ENCODE measurements at places on chromosomes 3 and 15. TPM values are rescaled to one million over a fixed set of nuclear protein-coding genes. Genes with fewer than 3 reads are reported as not detected.
A peak's percentile ranks its signal among the peaks of the same experiment; 100 is the strongest.

DNA sequence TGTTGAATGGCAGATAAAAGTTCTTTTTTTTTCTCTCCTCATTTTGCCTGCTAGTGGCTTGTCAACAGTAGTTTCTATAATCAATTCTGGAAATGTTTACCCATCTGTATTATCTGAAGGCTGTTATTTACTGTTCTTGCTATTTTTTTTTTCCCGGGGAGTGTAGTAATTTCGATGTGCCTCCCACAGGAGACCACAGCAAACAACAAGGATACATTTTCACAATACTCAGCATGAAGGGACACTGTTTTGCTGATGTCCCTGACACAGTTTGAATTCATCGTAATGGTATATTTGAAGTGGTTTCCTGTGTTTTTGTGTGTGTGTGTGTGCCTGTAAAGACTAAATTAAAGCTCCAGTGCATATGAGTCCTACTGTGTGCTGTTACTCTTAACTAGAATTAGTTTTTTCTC lies 92.1 kb upstream of the ICE2 start:
- H3K4me1 ChIP-seq: peaks cover 5% of the 10 kb centered on the region
- H3K27ac ChIP-seq: no peak overlapping the region
- no peaks in the 10 kb centered on the region for H3K27me3 ChIP-seq

Gene UBL7
- total RNA-seq: 72.5 TPM

DNA sequence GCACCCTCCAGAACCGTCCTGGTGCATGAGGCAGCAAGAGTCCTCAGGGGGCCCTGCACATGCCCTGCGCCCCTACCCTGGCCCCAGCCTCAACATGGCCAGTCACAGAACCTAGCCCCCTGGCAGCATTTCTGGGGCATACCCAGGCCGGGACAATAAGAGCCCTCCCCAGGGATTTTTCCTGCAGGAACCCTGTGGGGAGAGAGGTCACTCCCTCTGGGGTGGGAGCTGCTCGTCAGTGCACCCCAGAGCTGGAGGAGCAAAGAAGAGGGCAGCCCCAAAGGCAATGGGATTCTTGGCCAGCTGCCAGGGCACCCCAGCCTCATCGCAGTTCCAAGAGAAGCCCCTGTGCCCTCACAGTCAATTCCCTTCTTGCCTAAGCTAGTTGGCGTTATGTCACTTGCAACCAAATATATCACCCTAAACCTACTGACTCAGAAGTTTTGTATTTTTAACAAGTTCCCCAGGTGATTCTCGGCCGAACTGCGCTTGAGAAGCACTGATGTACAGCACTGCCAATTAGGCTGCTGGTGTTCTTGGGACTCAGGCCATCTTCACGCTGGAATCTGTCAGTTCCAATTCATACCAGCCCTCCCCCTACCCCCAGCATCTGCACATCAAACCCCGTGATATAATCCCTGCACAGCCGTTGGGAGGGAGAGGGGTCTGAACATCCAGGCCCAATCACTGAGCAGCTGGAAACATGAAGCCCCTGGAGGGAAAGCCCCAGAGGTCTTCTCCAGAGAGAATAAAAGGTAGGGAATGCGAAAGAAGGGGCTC lies 87.5 kb upstream of the PRR20G start:
- no peak overlapping the region for H3K27ac ChIP-seq
- H3K4me1 ChIP-seq: no peaks in the 10 kb centered on the region
- no peaks in the 10 kb centered on the region for H3K27me3 ChIP-seq
- no peak overlapping the region for H3K4me3 ChIP-seq

Gene MUC13
- total RNA-seq: not detected

GRCh38 chr3:14413381-14414071 lies 11.1 kb downstream of the SLC6A6 start:
- no peak overlapping the region for H3K4me3 ChIP-seq
- H3K36me3 ChIP-seq: no peaks in the 10 kb centered on the region
- no peak for DNase-seq
- H3K4me1 ChIP-seq: no peaks in the 10 kb centered on the region

DNA sequence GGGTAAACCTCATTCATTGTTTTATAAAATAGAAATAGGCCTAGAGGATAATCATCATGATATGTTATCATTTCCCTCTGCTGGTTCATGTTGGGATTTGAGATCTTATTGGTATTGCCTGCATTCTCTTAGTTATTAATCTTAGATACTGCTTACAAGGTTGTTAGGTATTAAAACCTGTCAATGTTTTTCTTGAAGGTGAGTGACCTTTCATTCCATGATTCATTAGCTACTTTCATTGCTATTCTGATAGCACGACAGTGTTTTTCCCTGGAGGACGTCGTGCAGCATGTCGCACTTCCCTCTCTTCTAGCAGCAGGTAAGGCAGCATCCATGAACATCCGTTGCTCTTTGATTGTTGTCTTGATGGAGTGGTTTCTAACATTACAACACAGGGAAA lies 17.1 kb downstream of the P2RY12 start:
- H3K4me1 ChIP-seq: no peaks in the 10 kb centered on the region
- H3K27me3 ChIP-seq: no peaks in the 10 kb centered on the region
- no peak for DNase-seq
- no peak overlapping the region for H3K27ac ChIP-seq

DNA sequence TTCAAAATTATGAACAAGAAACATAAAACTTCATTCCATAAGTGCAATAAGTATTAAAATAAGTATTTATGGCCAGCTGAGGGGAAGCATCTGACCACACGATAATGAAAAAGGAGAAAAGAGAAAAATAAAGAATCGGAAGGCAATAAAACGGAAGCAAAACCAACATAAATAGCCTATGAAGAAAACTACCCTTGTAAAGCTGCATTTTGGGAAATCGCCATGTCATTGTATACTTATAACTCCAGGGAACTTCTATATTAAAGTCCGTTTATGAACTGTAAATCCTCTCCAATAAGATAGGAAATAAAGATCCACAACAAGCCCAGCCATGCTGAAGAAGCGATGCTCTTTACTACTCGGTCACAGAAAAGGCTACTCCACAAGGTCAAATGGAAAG lies 47.7 kb downstream of the MORC1 start:
- no peak for DNase-seq
- H3K4me1 ChIP-seq: no peaks in the 10 kb centered on the region
- no peaks in the 10 kb centered on the region for H3K36me3 ChIP-seq
- no peak overlapping the region for H3K27ac ChIP-seq
- H3K27me3 ChIP-seq: no peaks in the 10 kb centered on the region
- H3K4me3 ChIP-seq: no peak overlapping the region

- no peaks in the 10 kb centered on the region for H3K36me3 ChIP-seq
- H3K27ac ChIP-seq: no peak overlapping the region
- H3K27me3 ChIP-seq: no peaks in the 10 kb centered on the region
- no peaks in the 10 kb centered on the region for H3K4me1 ChIP-seq
- H3K4me3 ChIP-seq: no peak overlapping the region
- no peak for DNase-seq
Observed at GRCh38 chr3:159994182-159994581, 5.5 kb downstream of the IL12A start.

GRCh38 chr3:49035281-49035680 lies 6.1 kb upstream of the IMPDH2 start:
- no peak for DNase-seq
- H3K27me3 ChIP-seq: no peaks in the 10 kb centered on the region

- DNase-seq: peak; percentile 24
- H3K27ac ChIP-seq: peak overlapping the region; percentile 58
- no peaks in the 10 kb centered on the region for H3K27me3 ChIP-seq
- no peak overlapping the region for H3K4me3 ChIP-seq
- H3K4me1 ChIP-seq: peaks cover 14% of the 10 kb centered on the region
Observed at GRCh38 chr3:119637679-119638477, 22.5 kb downstream of the POPDC2 start.

- no peaks in the 10 kb centered on the region for H3K27me3 ChIP-seq
- DNase-seq: no peak
- H3K4me1 ChIP-seq: no peaks in the 10 kb centered on the region
- H3K4me3 ChIP-seq: no peak overlapping the region
- no peaks in the 10 kb centered on the region for H3K36me3 ChIP-seq
Observed at GRCh38 chr3:79885407-79885806, 117.6 kb upstream of the ROBO1 start.

- H3K4me3 ChIP-seq: no peak overlapping the region
- no peaks in the 10 kb centered on the region for H3K4me1 ChIP-seq
- no peaks in the 10 kb centered on the region for H3K27me3 ChIP-seq
- H3K36me3 ChIP-seq: no peaks in the 10 kb centered on the region
- H3K27ac ChIP-seq: no peak overlapping the region
- DNase-seq: no peak
Observed at GRCh38 chr3:22542311-22542710, 660.8 kb upstream of the UBE2E2 start.

DNA sequence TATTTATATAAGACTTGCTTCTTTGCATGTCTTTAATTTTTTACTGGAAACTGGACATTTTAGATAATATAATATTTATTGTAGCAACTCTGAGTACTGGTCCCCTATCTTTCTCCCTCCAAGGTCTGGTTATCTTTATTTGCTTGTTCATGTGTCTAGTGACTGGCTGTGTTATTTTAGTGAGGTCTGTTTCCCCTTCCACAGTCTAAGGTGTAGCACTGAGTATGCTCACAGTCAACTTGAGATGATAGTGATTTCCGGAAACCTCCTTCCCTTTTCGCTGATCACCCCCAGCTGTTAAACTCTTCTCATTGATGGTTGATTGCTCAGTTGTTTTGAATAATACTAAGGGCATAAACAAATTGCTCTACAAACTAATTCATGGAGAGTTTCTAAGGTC lies 37.0 kb downstream of the PCNP start:
- H3K4me1 ChIP-seq: no peaks in the 10 kb centered on the region
- no peak overlapping the region for H3K27ac ChIP-seq
- no peaks in the 10 kb centered on the region for H3K36me3 ChIP-seq
- no peaks in the 10 kb centered on the region for H3K27me3 ChIP-seq

DNA sequence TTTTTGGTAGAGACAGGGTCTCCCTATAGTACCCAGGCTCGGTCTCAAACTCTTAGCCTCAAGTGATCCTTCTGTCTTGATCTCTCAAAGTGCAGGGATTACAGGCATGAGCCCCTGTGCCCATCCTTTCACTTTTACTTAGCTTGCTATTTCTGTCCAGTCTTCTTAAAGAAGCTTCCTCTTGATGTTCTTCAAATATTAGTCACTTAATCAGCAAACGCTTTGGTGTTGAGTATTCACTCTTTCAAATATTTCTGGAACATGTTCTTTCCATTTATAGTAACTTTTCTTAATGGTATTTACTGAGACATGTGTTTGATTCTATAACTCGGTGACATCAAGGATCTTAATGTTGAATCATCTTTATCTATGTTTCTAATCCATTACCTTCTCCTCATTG lies 122.1 kb downstream of the CNTN6 start:
- no peaks in the 10 kb centered on the region for H3K36me3 ChIP-seq
- H3K27me3 ChIP-seq: no peaks in the 10 kb centered on the region
- H3K4me1 ChIP-seq: no peaks in the 10 kb centered on the region
- DNase-seq: no peak

- no peak overlapping the region for H3K27ac ChIP-seq
- no peaks in the 10 kb centered on the region for H3K27me3 ChIP-seq
- H3K4me3 ChIP-seq: no peak overlapping the region
- H3K4me1 ChIP-seq: no peaks in the 10 kb centered on the region
- DNase-seq: no peak
- H3K36me3 ChIP-seq: no peaks in the 10 kb centered on the region
Observed at GRCh38 chr15:28026764-28027713, 72.1 kb downstream of the OCA2 start.

Gene CASR
- not detected for total RNA-seq

Gene HYAL1
- not detected for total RNA-seq

Gene SLC28A2
- not detected for total RNA-seq

DNA sequence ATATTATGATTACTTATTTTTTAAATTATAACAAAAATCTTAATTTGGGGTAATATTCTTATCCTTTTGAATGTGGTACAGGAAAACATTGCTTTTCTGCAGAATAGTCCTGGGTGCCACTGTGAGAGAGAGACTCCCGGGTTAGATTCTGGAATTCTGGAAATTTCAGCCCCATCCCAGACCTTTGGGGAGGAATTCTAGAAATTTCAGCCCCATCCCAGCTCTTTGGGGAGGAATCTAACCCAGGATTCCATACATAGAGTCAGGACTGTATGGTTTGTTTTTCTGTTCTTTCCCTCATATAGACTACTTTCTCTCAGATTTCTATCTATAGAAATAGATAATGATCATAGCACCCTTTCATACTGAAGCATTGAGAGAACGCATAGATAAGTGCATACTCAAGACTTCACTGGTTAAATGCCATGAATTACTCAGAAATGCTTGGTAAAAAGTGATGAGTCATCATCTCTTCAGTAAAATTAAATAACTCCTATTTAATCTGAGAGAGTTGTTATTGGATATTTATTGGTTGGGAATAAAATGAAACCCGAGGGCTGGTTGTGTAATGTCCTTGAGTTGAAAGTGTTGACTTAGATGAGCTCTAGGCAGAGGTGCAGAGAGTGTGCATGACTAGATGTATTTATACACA lies 8.3 kb downstream of the EIF2AK4 start:
- no peaks in the 10 kb centered on the region for H3K27me3 ChIP-seq
- peaks cover 46% of the 10 kb centered on the region for H3K36me3 ChIP-seq
- no peak overlapping the region for H3K27ac ChIP-seq
- no peak overlapping the region for H3K4me3 ChIP-seq

DNA sequence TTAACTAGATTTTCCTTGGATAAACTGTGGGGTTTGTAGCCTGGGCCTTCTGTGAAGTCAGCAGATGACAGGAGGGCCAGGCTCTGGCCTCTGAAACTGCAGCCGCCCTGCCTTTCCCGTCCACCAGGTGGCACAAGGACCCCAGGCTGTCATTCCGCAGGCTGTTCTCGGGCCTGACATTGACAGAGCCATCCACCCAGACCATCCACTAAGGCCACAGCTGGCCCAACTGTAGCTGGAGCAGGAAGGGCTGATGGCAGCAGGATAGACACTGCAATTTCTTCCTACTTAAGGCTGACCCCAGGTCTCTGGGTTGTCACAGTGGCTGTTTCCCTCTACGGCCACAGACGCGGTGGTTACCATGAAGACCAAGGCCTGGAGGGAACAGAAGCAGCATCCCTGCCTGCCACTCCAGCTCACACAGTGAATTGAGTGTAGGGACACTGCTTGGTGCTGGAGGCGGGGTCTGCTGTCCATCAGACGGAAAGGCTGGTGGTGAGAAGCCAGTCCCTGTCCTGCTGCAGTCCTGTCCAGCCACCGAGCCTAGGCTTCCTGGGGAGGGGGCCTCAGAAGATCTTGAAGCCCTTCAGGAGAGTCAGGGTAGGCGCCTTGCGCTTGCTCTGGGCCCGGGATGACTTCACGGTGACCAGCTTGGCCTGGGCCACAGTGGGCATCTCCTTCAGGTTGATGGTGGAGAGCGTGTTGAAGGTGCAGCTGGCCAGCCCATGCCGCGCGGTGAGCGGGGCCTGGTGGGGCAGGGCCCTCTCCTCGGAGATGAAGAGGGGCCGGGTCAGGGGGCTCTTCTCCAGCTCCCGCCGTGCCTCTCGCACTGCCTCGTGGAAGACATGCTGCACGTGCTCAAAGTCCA lies 9.4 kb downstream of the SLC51B start:
- H3K4me1 ChIP-seq: peaks cover 4% of the 10 kb centered on the region
- H3K27me3 ChIP-seq: no peaks in the 10 kb centered on the region
- no peaks in the 10 kb centered on the region for H3K36me3 ChIP-seq

DNA sequence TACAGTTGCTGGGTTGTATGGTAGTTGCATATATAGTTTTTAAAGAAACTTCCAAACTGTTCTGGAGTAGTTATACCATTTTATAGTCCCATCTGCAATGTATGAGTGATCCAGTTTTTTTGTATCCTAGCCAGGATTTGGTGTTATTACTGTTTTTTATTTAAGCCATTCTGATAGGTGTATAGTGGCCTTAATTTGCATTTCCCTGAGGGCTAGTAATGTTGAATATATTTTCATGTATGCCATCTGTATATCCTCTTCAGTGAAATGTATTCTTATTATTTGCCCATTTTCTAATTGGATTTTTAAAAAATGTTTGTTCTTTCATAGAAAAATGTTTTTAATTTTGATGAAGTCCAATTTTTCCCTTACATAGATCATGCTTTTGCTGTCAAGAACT lies 29.2 kb downstream of the PXK start:
- no peaks in the 10 kb centered on the region for H3K36me3 ChIP-seq
- H3K4me3 ChIP-seq: no peak overlapping the region
- no peak overlapping the region for H3K27ac ChIP-seq
- no peaks in the 10 kb centered on the region for H3K4me1 ChIP-seq
- H3K27me3 ChIP-seq: no peaks in the 10 kb centered on the region
- DNase-seq: peak; percentile 14

Gene RASL12
- 0.69 TPM for total RNA-seq

Data from A673 (cell line).